ENCODE measurements at places on chromosomes 4 and X.
A peak's percentile ranks its signal among the peaks of the same experiment; 100 is the strongest.

- DNase-seq = no peak
Measured at GRCh38 chr4:168488869-168489274, 8.0 kb upstream of the PALLD start.

DNA sequence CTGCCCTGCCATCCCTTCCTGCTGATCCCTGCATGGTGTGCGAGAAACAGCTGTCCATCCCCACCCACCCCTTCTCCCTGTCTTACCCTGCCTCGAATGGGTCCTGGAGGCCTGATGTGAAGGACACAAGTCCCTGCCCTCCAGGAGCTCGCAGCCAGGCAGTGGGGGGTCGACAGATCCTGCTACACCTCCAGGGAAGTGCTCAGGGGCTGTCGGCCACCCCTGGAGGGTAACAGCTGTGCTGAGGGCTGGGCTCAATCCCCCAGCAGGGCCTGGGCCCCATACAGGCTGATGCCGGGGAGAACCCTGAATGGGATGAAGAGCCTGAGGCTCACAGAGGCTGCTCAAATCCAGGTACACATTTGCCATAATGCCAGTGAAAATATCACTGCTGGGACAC lies 17.6 kb downstream of the HMX1 start:
- DNase-seq = no peak

DNA sequence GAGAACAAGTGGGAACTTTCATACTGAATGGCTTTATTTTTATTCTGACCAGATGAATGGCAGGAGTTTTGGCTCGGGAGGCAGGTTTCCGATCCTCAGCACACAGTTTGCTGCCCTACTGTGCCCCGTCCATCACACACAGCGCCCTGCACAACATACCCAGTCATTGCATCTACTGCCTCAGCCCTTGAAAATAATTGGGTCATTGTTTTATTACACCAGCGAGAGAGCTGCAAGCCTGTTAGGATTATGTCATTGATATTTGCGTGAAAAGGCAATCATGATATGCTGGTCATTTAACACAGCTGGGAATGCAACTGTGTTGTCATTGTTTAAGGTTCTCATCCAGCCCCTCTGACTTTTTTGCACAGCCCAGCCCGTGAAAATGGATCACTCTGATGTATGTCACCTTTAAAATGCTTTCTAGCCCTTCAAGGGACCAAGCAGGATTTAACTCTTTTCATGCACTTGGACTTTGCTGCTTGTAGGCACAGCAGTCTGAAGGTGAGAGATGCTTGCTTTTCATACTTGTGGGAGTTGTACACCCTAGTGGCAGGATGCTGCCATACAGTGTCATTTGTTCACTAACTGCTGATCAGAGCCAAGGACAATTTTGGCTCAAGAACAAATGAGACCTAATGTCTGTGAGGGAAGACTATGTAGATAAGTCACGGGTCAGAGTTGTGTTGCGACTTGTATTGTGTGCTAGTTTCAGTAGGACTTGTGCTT lies 62.3 kb downstream of the RTL9 start:
- DNase-seq = no peak

DNA sequence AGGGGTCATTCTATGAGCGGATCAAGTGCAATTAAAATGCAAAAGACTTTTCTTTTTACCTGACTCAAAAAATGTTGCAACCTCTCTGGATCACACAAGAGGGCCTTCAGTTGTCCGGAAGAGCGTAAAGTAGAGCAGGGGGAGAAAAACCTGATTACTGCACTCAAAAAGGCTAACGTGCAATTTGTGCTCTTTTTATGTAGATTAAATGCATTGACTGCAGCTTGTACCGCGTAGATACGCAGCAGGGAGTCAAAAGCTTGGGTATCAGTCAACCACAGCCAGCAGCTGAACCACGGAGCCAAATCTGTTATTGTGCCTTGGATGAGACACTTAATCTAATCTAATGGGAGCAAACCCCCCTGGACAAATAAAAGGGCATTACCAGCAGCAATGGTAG lies 107.3 kb upstream of the RAI2 start:
- no peak for DNase-seq

DNA sequence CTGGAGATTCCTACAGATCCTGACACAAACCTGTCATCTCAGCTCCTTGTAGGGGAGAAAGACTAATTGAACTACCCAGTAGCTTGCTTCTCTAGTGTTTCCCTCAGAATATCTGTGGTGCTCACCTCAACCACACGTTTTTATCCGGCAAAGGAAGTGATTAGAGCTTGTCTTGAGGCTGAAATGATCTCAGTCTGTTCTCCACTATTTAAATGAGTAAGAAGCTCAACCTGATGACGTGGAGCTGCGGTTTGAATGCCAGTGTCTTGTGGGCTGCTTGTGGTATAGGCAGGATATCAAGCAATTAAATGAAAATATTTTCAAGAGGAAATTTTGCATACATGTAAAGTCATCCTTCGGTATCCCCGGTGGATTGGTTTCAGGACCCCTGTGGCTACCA lies 270.2 kb downstream of the TLL1 start:
- peak; percentile 42 for DNase-seq

- DNase-seq = no peak
Measured at GRCh38 chrX:132594129-132594528, 105.3 kb upstream of the MBNL3 start.

GRCh38 chrX:41630091-41630490 lies 58.7 kb upstream of the GPR34 start:
- no peak for DNase-seq

DNA sequence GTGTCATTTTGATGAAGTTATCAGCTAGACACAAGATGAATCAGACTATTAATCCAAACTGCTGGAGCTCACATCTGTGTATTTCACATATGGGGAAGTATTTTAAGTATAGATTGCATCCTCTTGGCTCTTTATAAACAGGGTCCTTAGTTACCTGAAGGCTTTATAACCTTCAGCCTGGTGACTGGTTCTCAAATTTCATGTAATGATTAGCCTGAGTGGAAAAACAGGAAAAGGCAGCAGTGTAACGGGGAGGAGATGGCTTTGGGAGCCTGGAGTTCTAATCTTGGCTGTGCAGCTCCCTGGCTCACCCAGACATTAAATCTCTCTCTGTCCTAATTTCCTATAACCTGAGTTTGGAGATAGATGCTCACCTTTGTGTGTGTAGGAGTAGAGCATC lies 103.8 kb upstream of the HPF1 start:
- no peak for DNase-seq

DNA sequence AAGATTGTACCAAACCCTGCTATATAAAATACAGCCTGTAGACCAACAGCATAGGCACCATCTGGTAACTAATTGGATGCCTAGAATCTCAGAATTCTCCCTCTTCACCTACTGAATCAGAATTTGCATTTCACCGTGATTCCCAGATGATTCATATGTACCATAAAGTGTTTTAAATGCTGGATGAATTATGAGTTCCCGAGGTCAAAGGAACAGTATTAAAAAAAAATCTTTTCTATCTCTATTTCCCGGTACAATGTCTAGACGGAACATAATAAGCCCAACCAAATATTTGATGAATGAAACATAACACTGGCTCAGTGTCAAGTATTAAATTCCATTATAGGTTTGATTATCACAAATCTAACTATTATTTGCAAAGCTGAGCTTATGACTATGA lies 280.0 kb downstream of the ANKRD50 start:
- peak; percentile 57 for DNase-seq

- DNase-seq = peak; percentile 6
Measured at GRCh38 chr4:17336524-17336961, 175.3 kb downstream of the QDPR start.

DNA sequence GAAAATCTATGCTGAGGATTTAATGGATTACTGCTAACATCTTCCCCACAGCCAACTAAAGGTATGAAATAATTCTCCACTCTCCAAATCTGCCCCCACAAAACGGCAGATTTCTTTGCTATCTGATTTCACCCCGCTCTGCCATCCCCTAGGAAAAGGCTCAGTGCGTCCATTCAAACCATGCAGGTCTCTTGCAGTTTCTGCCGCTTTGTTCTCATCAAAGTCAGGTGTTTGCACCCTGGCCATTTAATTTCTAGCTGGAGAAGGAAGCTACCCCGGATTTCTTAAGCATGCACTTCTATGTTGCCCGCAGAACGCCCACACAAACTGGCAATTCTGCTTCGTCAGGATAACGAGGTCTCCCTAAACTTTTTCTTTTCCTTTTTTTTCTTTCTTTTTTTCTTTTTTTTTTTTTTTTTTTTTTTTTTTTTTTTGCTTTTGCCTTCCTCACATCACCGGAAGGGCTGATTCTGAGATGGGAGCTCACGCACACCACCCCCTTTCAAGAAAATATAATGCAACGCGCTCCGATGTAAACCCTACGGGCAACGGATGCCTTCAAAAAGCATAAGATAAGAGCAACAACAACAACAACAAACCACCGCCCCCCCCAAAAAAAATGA lies 3.3 kb downstream of the NLGN4X start:
- no peak for DNase-seq

DNA sequence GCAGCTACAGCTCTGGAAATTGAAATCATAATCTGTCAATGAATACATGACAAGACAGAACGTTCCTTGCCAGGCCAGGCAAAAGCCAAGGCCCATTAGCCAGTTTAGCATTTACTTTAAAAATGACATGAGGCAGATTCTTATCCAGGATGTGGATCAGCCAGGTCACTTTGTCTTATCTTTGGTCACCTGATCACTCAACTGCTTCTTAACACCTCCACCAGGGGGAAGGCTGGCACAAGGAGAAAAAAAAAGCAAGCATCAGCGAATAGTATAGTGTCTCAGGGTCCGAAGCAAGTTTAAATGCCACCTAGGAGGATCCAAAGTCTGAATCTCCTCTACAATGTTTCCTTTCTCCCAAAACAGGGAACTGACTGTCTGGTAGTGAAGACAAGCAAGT lies 18.8 kb downstream of the ATP1B4 start:
- DNase-seq = peak; percentile 5

GRCh38 chrX:65674204-65674893 lies 6.9 kb downstream of the MSN start:
- no peak for DNase-seq

- no peak for DNase-seq
Measured at GRCh38 chr4:8688908-8689445, 96.4 kb downstream of the CPZ start.

- DNase-seq = no peak
Measured at GRCh38 chr4:66704243-66704642, 841.1 kb downstream of the CENPC start.

GRCh38 chr4:144288011-144288903 lies 147.7 kb upstream of the GYPA start:
- DNase-seq = peak; percentile 15

DNA sequence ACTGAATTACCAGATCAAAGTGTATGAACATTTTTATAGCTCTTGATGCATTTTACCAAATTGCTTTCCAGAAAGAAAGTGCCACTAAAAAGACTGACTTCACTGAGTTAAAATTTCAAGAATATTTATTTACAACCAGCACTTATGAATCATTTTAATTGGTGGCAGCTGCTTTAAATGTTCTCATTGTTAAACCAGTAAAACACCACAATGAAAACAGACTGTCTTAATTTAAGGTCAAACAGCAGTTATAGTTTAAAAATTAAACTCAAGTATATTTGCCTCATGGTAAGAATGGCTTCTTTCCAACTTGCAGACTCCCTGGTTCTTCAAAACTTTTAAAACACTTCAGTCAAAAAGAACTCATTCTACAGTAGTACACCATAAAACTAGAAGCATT lies 36.9 kb downstream of the AMMECR1 start:
- peak; percentile 53 for DNase-seq

DNA sequence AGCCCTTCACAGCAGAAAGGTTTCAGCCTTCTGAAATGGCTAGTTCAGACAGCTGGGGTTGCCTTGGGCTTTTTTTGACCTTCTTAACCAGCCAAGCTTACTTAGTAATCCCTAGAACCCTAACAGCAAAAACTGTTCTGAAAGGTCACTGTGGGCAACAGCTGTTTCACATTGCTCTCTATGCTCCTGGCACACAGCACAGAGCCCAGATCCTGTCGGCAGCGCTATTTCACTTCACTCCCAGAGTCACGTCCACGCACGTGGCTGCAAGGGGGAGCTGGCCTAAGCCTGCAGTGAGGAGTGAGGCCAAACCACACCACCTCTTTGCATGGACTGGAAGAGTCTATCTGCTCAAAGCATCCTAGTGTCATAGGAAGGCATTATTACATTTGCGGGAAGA lies 32.0 kb upstream of the STS start:
- DNase-seq = no peak

- no peak for DNase-seq
Measured at GRCh38 chrX:16028576-16028975, 94.8 kb upstream of the GRPR start.

- DNase-seq = no peak
Measured at GRCh38 chrX:46917622-46918021, 5.4 kb downstream of the JADE3 start.

GRCh38 chr4:124123181-124123580 lies 589.4 kb downstream of the ANKRD50 start:
- no peak for DNase-seq

- DNase-seq = peak; percentile 71
Measured at GRCh38 chr4:64158648-64159326, 250.5 kb downstream of the TECRL start.

GRCh38 chr4:65670331-65671031 lies at the start of gene EPHA5:
Gene EPHA5 (minus strand): TSS chr4:65670489. CDS start chr4:65669742, 747 bp downstream.
- DNase-seq = peak; percentile 96

DNA sequence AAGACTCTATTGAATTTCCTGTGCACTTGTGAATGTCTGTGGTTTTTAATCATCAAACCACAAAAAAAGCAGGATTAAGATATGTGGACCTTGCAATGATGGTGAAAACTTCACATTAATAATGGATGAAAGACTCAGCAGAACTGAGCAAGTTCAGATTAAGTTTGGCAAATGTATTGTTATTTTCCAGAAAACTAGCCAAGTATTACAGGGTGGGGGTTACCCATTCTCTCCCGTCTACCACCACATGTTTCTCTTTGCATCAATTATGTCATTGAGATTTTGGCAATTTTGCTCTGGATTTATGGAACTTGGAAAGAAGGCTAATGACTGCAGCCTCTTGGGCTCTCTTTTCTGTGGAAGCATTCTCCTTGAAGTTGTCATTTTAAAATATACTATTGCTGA lies 577.1 kb downstream of the ANKRD50 start:
- DNase-seq = peak; percentile 92

DNA sequence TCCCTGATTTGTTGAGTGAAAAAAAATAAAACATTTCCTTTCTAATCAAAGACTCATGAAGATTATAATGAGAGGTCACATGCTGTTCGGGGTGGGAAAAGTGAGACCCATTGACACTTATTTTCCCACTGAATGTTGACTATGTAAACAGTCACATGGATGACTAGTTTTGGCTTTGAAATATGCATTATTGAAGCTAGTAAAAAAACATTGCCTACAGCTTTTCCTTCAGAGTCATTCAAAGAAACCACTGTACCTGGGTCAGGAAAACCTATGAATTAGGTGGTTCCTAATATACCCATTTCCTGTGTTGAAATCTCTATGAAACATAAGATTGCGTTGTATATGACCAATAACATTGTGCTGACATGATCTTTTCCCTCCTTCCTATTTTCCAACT lies 251.2 kb downstream of the CFAP299 start:
- no peak for DNase-seq
